ENCODE measurements at places on chromosomes 1 and 21.

- peak; percentile 39 for DNase-seq
Measured at GRCh38 chr1:159925719-159926078, 392 bp upstream of the TAGLN2 start.

- no peak for DNase-seq
Measured at GRCh38 chr1:178405137-178405536, 91.6 kb downstream of the CLEC20A start.

DNA sequence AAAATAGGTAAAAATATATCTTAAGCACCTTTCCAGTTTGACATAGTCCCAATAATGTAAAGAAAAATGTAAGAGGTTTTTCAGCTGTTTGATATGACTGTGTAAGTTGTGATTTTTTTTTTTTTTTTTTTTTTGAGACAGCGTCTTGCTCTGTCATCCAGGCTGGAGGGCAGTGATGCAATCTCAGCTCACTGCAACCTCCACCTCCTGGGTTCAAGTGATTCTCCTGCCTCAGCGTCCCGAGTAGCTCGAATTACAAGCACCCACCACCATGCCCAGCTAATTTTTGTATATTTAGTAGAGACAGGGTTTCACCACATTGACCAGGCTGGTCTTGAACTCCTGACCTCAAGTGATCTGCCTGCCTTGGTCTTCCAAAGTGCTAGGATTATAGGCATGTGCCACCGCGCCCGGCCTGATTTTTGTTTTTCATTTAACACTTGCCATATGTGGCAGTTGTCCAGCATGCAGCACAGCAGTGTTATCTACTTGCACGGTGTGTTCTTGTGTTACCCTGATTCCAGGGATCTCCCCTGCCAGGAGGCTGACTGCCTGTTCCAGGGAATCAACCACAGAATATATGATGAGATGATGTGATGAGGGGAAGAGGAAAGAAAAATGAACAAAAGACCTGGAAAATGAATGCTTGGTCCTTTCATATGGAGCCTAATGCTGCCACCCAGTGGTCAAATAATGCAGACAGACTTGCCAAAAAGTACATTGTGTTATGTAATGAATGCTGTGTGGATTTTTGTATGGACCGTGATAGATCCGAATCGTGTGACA lies 79.0 kb downstream of the RAVER2 start:
- peak; percentile 23 for DNase-seq

DNA sequence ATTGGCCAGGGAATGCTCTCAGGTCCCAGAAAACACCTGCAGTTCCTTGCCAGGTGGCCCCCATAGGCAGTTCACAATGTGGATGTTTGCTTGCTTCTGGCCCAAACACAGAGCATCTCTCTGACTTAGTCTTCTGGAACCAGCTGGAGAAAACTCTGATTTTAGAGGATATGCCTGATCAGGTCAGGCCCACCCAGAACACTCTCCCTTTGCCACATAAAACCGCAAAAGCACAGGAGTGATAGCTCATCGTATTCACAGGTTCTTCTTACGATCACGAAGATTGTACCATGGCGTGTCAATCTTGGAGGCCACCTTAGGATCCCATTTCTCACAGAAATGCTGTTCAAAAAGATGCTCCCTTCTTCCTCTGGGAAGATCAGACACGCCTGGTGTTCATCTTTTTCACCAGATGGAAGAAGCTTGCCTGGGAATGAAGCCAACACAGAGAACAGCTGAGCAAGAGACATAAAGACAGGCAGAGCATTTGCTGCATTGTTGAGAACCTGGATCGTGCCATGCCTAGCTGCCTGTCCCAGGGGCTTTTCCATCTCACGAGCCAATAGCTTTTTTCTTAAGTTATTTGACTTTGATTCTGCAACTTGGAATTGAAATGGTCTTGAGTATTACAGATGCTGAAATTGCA lies 11.6 kb upstream of the CD247 start:
- DNase-seq: no peak
